GM12878 (cell line): ENCODE measurements at places on chromosomes 5 and 9. TPM values are rescaled to one million over a fixed set of nuclear protein-coding genes. Genes with fewer than 3 reads are reported as not detected.

DNA sequence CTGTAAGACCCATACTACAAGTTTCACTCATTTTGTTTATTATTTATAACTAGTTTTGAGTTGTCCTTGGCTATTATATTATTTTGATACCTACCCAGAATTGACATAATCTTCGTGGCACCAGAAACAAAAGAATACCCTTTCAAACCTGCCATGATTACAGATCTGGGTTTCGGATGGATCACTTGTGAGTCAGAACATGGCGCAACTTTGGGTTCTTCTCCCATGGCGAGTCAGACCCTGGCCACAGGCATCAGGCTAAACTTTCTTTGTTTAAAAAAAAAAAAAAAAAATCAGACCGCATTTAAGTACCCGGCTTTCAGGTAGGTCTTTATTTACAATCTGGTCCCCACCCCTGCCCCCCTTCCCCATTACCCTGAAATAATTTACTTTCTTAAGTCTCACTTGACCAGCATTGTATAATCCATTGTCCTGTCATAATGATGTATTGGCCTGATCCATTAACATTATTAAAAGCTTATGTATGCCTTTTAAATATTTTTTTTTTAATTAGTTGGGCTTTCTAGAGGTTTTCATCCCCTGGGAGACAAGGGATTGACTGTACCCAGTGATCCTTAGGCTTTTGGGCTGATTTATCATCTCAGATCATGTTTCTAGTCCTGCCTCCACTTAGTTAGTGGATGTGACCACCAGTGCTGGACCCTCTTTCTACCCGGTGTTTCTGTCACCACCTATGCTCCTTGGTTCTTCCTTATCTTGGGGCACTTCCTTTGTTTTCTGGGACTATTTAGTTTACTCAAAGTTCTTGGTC is 43.9 kb downstream of the F2RL2 start:
- no peak for DNase-seq
- no peak overlapping the region for H3K4me3 ChIP-seq
- H3K27me3 ChIP-seq = no peaks in the 10 kb centered on the region
- peaks cover 14% of the 10 kb centered on the region; the same call in 1 of the 2 replicates for H3K4me1 ChIP-seq
- no peaks in the 10 kb centered on the region for H3K36me3 ChIP-seq
- H3K27ac ChIP-seq = no peak overlapping the region

DNA sequence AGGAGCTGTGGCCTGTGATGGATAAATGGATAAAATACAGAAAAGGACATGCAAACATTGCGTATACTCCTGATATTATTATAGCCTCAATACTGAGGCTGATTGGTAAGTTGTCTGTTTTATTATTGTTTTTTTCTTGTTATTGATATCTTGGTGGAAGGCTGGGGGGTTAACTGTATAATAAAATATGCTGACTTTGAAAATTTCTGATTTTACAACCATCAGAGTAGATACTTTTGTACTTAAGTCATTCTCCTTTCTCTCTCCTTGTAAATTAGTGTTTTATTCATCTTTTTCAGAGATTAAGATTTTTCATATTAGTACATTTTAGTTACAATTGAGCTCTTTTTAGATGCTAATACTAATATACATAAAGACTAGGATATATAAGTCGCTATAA is 53.5 kb downstream of the ICE1 start:
- no peaks in the 10 kb centered on the region for H3K27me3 ChIP-seq
- no peak overlapping the region for H3K27ac ChIP-seq
- H3K4me3 ChIP-seq = no peak overlapping the region
- H3K36me3 ChIP-seq = peaks cover 11% of the 10 kb centered on the region; the same call in 1 of the 2 replicates

- DNase-seq = no peak
- no peaks in the 10 kb centered on the region for H3K4me1 ChIP-seq
- H3K36me3 ChIP-seq = no peaks in the 10 kb centered on the region
- no peak overlapping the region for H3K27ac ChIP-seq
These were observed 214.9 kb upstream of the DAB2 start for GRCh38 chr5:39639618-39640089.

DNA sequence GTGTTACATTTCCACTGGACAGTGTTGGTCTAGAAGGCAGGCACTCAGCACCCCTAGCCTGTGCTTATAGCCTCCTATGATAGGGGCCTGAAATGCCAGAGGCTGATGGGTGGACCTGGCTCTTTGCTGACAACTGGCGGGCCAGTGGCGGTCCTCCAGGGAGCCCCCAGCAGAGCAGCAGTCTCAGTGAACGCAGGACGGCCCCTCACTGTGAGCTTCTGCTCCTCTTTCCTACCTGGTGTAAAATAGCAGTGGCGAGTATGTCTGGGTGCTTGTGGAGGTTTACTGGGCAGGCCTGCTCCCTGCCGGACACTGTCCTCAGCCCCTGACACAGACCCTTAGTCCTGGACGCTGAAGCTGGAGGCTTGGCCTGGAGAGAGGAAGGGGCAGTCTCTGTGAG is 3.3 kb upstream of the SEC16A start:
- H3K4me3 ChIP-seq = no peak overlapping the region
- no peaks in the 10 kb centered on the region for H3K27me3 ChIP-seq
- peaks cover 6% of the 10 kb centered on the region; the same call in 1 of the 2 replicates for H3K4me1 ChIP-seq
- H3K36me3 ChIP-seq = no peaks in the 10 kb centered on the region

- H3K27me3 ChIP-seq = no peaks in the 10 kb centered on the region
- no peak for DNase-seq
- H3K36me3 ChIP-seq = peaks cover 9% of the 10 kb centered on the region
- no peak overlapping the region for H3K27ac ChIP-seq
- H3K4me3 ChIP-seq = no peak overlapping the region
- H3K4me1 ChIP-seq = peaks cover 12% of the 10 kb centered on the region
These were observed 69.9 kb downstream of the STK10 start for GRCh38 chr5:172117977-172118701.

DNA sequence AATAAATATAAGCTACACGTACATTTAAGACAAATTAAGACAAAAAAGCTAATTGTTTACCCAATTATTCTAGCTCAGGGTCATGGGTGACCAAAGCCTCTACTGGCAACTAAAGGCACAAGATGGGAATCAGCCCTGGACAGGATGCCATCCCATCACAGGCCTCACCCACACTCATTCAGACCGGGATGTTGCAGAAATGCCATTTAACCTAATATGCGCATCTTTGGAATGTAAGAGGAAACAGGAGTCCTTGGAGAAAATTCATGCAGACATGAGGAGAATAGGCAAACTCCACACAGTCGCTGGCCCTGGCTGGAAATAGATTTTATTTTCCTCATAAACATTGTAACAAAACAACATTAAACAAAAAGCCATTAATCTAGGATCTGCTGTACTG is 2003.8 kb upstream of the CDH9 start:
- no peak overlapping the region for H3K27ac ChIP-seq
- no peak for DNase-seq
- H3K4me3 ChIP-seq = no peak overlapping the region
- no peaks in the 10 kb centered on the region for H3K27me3 ChIP-seq

DNA sequence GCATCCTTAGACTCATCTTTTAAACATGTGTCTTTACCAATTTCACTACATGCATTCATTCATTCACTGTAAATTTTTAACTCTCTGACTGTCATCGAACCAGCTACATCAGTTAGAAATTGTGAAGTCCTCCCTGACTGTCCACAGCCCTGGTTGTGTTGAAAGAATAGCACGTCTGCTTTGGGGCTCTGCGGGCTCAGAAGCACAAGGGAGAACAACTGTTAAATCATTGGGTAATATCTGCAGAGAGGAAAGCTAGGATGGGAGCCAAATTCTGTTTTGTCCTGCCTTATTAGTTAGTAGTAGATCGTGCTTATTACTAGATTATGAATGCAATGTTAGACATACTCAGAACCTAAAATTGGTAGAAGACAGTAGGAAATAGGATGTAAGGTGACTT is 26.3 kb upstream of the FAM120AOS start:
- H3K4me1 ChIP-seq = 0 out of 2 replicates have a peak, but pooled peaks cover 4% of the 10 kb centered on the region
- no peak for DNase-seq
- no peaks in the 10 kb centered on the region for H3K27me3 ChIP-seq
- H3K4me3 ChIP-seq = no peak overlapping the region

GRCh38 chr5:169581580-169582227 is 1.9 kb upstream of the SPDL1 start:
- H3K27me3 ChIP-seq = peaks cover 3% of the 10 kb centered on the region; the same call in 1 of the 2 replicates
- DNase-seq = no peak
- H3K27ac ChIP-seq = no peak overlapping the region
- no peaks in the 10 kb centered on the region; the same call in 1 of the 2 replicates for H3K4me1 ChIP-seq
- no peak overlapping the region for H3K4me3 ChIP-seq
- no peaks in the 10 kb centered on the region for H3K36me3 ChIP-seq

DNA sequence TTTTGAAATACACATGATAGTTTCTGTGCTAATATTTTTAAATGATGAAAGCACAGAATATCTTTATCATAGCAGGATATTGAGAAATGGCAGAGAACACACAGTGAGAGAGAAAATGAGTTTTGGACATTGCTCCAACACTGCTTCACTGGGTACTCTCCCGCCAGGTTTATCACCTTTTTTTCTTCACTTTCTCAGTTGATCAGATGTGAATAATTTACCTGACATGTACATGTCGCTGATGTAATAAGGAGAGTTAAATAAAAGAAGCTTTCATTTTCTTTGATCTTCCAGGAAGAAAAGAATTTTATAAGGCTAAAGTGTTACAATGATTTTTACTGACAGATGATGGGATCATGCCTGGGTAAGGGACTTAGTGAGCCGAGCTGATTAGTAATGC is 134.5 kb downstream of the ALDH1A1 start:
- no peak for DNase-seq
- H3K4me3 ChIP-seq = no peak overlapping the region
- no peaks in the 10 kb centered on the region for H3K27me3 ChIP-seq

GRCh38 chr9:95644377-95644776 is 127.6 kb upstream of the PTCH1 start:
- H3K27ac ChIP-seq = no peak overlapping the region
- H3K27me3 ChIP-seq = no peaks in the 10 kb centered on the region
- no peak overlapping the region for H3K4me3 ChIP-seq
- H3K4me1 ChIP-seq = no peaks in the 10 kb centered on the region
- no peak for DNase-seq

DNA sequence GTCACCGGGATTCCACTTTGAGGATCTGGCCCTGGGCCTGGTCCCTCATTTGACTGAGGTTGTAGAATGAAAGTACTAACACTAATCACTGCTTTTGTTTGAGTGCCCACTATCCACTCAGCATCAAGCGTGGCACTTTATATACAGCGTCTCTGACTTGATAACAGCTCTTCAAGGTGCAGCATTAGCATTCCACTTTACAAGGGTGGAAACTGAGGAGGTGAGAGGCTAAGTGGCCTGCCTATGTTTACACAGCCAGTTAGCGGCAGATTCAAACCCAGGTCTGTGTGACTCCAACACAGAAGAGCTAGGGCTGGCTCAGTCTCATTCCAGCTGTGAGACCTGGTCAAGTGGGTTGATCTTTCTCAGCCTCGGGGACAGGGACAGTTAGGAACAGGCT is 5.9 kb downstream of the KCNMB1 start:
- H3K27me3 ChIP-seq = no peaks in the 10 kb centered on the region
- H3K27ac ChIP-seq = no peak overlapping the region
- H3K4me3 ChIP-seq = no peak overlapping the region

GRCh38 chr5:109685916-109686315 is 3.8 kb upstream of the MAN2A1 start:
- no peaks in the 10 kb centered on the region; the same call in none of the 2 replicates for H3K27me3 ChIP-seq
- H3K27ac ChIP-seq = no peak overlapping the region
- peaks cover 4% of the 10 kb centered on the region; the same call in 1 of the 2 replicates for H3K4me1 ChIP-seq
- no peak for DNase-seq

GRCh38 chr5:172864747-172865146 is 30.7 kb downstream of the ERGIC1 start:
- no peak for DNase-seq
- H3K36me3 ChIP-seq = no peaks in the 10 kb centered on the region; the same call in 1 of the 2 replicates
- H3K4me1 ChIP-seq = no peaks in the 10 kb centered on the region
- no peak overlapping the region for H3K4me3 ChIP-seq
- no peak overlapping the region for H3K27ac ChIP-seq

OR13C8 gene
- total RNA-seq = not detected in 2 replicates

CDH18 gene
- total RNA-seq = not detected in 2 replicates

PTPRD gene
- total RNA-seq = 0.05 TPM in 2 replicates

TSLP gene
- total RNA-seq = not detected in 2 replicates

IRF1 gene
- total RNA-seq = 68.0 and 74.1 TPM in 2 replicates

GADD45G gene
- total RNA-seq = 0.37 TPM in 1 of 2 replicates, not detected in the other

EGR1 gene
- total RNA-seq = 7.3 and 9.0 TPM in 2 replicates

FLT4 gene
- total RNA-seq = 0.27 TPM in 1 of 2 replicates, not detected in the other

ANKRD31 gene
- not detected in 2 replicates for total RNA-seq

PCDHB5 gene
- total RNA-seq = not detected in 2 replicates

PCDHGB3 gene
- total RNA-seq = 0.19 and 0.23 TPM in 2 replicates
